ENCODE measurements at places on chromosomes 3 and 15.

- DNase-seq: no peak
Observed at GRCh38 chr15:48540756-48541155, 104.8 kb downstream of the FBN1 start.

DNA sequence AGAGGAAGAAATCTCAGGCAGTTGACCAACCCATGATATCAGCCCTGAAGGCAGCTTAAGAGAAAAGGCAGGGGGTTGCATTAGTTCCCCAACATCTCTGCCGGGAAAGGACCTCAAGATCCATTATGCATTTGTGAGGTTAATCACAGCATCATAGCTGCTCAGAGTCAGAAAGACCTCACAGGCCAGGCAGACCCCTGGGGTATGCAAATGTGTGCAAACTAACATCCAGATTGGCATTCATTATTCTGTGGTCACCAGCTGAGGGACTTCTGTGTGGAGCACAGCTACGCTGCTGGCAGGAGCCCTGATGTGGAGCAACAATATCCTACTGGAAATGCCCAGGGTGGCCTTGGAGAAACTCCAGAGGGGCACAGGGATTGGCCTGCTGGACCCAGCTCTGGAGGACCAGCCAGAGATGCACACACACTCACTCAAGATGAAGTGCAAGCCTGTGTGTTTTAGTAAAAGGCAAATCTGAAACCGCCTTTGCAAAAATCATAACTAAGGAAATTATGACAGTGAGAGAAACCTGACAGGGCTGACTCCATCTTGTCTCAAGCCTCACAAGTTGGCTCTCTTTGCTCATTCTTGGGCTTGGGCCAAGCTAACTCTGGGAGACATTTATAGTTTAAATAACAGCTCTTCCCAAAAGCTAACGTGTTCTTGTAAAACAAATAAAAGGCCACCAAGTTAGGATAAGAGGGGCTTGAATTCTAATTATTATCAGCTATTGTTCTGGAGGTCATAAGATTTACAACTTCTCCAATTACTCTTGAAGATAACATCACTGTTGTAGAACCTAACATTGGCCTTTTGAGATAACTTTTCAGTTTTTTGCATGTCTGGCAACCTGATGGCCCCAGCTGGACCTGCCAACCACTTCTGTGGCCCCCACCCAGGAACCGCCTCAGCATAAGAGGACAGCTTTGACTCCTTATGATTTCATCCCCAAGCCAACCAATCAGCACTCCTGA, 257.1 kb downstream of the UACA start:
- no peak for DNase-seq

DNA sequence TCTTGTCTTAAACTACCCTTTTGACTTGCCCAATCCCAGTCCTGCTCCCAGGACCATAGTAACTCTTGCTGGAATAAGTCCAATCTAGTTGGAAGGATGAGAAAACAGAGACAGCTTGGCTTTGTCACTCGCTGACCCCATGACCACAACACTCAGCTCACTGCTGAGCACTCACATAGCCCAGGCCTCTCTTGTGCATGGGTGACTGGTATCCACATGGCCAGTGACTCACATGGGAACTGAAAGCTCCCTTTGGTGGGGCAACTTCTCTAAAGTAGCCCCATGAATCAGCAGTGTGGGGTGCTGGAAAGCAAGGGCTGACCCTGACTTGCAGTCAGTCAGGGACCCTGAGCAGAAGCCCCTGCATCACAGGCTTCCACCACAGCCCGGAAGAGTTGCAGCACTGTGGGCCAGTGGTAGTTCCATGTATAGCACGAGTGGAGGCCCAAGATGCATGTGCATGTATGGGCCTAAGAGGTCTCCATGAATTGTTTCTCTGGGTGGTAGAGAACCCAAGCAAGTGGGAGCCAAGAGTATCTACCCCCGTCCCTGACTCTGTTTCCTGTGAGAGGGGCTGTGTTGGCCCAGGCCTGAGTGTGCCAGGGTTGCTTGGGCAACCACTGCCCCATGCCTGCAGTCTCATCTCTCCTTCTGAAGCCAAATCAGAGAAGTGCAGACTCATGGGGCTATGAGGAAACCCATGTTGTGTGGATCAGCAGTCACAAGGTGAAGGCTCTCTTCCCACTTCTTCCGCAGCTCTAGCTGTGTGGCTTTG, 62.1 kb upstream of the XCR1 start:
- DNase-seq: no peak

GRCh38 chr3:70342149-70342548, 29.7 kb upstream of the MDFIC2 start:
- no peak for DNase-seq

DNA sequence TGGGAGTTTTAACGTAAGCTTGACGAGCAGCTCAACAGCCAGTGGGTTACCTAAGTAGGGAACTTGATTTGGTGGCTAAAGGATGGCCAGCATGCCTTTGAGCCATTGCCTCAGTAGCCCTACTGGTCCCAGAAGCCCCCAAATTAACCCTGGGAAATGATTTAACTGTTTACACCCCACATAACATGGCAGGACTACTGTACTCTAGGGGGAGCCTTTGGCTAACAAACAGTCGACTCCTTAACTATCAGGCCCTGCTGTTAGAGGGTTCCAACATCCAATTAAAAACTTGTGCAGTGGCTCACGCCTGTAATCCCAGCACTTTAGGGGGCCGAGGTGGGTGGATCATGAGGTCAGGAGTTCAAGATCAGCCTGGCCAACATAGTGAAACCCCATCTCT, 9.4 kb upstream of the SMCO1 start:
- DNase-seq: no peak

GRCh38 chr3:189698811-189699210, 67.6 kb downstream of the TP63 start:
- DNase-seq: no peak

DNA sequence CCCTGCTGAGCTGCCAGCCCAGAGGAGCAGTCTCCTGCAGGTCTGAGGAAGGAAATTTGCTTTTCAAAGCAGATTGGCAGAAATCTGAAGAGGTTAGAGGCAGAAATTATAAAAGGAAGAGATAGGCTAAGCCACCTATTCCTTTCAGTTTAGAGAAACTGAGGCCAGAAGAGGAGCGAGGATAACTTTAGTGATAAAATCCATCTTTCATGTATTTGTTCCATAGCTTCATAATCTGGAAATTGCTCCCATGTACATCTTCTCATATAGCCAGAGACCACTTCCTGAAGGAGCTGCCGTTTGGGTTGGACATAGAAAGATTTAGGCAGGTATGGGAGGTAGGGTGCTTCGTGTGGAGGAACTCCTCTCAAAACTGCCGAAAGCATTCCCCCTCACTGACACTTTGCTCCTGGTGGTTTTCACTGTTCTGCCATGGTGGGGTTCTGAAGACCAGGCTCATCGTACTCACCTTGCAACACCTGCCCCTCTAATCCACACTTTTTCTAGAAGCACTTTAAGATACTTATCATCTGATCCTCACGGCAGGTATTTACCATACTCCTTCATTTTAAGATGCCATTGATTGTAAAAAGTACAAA, 670 bp upstream of the ACAP2 start:
- peak; percentile 9 for DNase-seq

DNA sequence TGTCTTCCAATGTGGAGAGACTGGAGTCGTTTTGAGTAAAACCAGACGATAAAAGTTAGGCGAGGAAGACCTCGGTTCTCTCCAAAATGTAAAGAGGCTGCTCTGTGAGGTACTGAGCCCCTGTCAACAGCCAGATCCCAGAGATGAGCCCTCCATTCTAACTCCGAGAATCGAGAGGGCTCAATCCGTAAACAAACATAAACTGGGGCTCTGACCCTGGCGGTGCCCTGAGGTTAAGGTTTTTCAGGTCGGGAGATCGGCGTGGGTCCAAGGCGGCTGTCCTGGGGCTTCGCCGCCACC, 417 bp downstream of the TBCCD1 start:
- no peak for DNase-seq

GRCh38 chr15:38565287-38565670, 665 bp upstream of the RASGRP1 start:
- DNase-seq: no peak

All from CD4-positive, alpha-beta T cell treated with Interleukin-10 for 1 hour (primary cell).